Astrocyte (in vitro differentiated cells and primary cell): ENCODE measurements at places on chromosomes 5 and 9. TPM values are rescaled to one million over a fixed set of nuclear protein-coding genes. Genes with fewer than 3 reads are reported as not detected.

SPINK9 gene
- not detected in 2 replicates for total RNA-seq

PLAC8L1 gene
- 2.0 and 2.7 TPM in 2 replicates for total RNA-seq

SLC22A4 gene
- total RNA-seq = 4.1 and 4.5 TPM in 2 replicates

MINAR2 gene
- not detected in 2 replicates for total RNA-seq

CARD9 gene
- 2.7 and 4.2 TPM in 2 replicates for total RNA-seq

IL5 gene
- not detected in 2 replicates for total RNA-seq

PDE6A gene
- total RNA-seq = 0.14 and 0.17 TPM in 2 replicates

GBGT1 gene
- total RNA-seq = 8.4 and 8.5 TPM in 2 replicates

DNA sequence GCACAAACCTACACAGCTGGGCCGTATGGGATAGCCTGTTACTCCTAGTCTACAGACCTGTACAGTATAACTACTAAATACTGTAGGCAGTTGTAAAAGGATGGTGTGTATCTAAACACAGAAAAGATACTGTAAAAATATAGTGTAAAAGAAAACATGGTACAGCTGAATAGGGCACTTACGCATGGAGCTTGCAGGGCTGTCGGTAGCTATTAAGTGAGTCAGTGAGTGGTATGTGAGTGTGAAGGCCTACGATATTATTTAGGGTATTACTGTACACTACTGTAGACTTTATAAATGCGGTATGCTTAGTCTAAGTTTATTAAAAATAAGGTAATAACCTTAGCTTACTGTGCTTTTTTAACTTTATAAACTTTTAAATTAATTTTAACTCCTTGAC, 1.2 kb downstream of the ZCCHC9 start:
- H3K27me3 ChIP-seq = no peaks in the 10 kb centered on the region
- peak overlapping the region; percentile 96 for H3K4me3 ChIP-seq
- peaks cover 6% of the 10 kb centered on the region for H3K36me3 ChIP-seq
- peak overlapping the region; percentile 97 for H3K27ac ChIP-seq

GRCh38 chr9:78439190-78439865, 142.4 kb downstream of the PSAT1 start:
- H3K4me1 ChIP-seq = peaks cover 9% of the 10 kb centered on the region
- H3K36me3 ChIP-seq = no peaks in the 10 kb centered on the region
- no peaks in the 10 kb centered on the region for H3K27me3 ChIP-seq
- no peak overlapping the region for H3K27ac ChIP-seq

GRCh38 chr5:173326501-173326960, 1.7 kb downstream of the STC2 start:
- no peaks in the 10 kb centered on the region for H3K27me3 ChIP-seq
- H3K27ac ChIP-seq = peak overlapping the region; percentile 82
- DNase-seq = peak; percentile 91
- H3K36me3 ChIP-seq = peaks cover 18% of the 10 kb centered on the region

GRCh38 chr5:38563624-38564023, 7.2 kb upstream of the LIFR start:
- no peak overlapping the region for H3K27ac ChIP-seq
- no peaks in the 10 kb centered on the region for H3K36me3 ChIP-seq
- peaks cover 8% of the 10 kb centered on the region for H3K27me3 ChIP-seq
- no peak overlapping the region for H3K4me3 ChIP-seq

DNA sequence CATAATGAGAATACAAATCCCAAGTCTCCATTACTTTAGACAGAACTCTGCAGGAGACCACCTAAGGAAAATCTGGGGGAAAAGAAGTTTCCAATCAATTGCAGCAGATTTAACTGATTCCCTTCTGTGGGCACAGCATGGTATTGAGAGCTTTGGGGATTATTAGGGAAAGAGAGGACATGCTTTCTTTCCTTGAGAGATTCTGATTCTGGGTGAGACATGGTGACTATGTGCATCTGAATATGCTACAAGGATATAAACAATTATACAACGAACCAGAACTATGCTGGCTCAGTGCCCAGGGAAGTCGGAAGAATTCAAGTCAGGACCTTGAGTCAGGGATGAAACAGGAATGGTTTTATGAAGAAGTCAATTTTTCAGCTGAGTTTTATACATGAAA, 183.7 kb downstream of the PDE4D start:
- no peak overlapping the region for H3K27ac ChIP-seq
- H3K36me3 ChIP-seq = no peaks in the 10 kb centered on the region
- peaks cover 13% of the 10 kb centered on the region for H3K4me1 ChIP-seq
- no peak overlapping the region for H3K4me3 ChIP-seq
- no peaks in the 10 kb centered on the region for H3K27me3 ChIP-seq

DNA sequence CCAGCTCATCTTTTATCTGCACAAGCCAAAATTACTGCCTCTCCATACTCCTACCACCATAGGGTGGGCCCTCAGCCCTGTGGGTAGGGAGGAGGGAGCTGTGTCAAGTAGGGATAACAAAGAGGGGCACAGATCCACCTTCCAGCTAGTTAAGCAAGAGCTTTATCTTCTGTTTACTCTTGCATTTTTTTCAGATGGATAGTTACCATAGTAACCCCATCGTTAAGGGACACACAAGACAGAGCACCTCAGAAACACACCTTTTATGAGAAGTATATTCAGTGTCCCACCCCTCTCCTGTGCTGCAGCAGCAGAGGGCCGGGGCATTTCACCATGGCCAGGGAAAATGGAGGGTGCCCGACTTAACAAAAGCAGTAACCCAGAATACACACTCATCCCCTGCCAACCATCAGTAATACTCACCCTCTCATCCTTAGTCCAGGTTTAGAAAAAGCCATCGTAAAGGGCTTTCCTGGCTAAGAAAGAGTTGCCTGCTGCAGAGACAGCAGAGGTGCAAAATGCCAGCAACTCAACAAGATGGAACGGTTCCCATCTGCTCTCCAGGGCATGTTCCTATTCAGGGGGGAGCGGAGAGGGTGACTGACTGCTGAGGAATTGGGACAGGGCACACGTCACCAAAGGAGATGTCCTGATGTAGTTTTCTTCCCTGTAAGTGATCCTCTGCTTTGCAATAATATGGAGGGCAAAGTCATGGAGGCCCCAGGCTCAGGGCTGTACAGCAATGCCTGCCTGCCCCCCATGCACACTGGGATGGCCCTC, 25.1 kb downstream of the MACROH2A1 start:
- H3K36me3 ChIP-seq = peaks cover 28% of the 10 kb centered on the region
- no peak for DNase-seq
- H3K4me1 ChIP-seq = peaks cover 17% of the 10 kb centered on the region
- no peak overlapping the region for H3K27ac ChIP-seq
- H3K4me3 ChIP-seq = no peak overlapping the region

DNA sequence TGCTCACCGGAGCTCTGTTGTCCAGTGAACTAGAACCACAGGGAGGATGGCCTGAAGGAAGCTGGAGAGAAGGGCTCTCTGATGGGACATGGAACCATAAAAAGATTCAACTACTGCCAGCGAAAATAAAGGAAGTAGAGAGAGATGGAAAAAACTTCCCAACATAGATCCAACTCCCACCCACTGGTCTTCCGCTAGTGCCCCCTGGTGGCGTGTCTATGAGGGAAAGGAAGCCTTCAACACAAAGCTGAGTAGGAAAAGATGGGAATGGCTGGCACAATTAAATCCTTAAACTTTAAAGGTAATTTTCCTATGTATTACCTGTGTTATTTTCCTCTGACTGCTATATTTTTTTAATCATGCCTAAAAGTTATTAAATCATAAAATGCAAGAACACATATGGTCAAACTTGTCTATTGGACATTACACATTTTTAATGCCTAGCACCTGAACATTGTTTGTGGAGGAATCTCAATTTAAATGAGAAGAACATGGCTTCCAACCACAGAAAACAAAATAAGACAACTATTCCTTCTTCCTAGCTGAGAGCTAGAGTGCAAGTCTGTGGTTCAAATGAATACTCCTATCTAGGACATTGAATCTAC, 51.5 kb downstream of the CEP120 start:
- H3K27ac ChIP-seq = no peak overlapping the region
- DNase-seq = no peak
- no peaks in the 10 kb centered on the region for H3K27me3 ChIP-seq

- H3K27me3 ChIP-seq = no peaks in the 10 kb centered on the region
- no peak overlapping the region for H3K4me3 ChIP-seq
Measured at GRCh38 chr9:107102011-107102410, 181.1 kb upstream of the RAD23B start.

DNA sequence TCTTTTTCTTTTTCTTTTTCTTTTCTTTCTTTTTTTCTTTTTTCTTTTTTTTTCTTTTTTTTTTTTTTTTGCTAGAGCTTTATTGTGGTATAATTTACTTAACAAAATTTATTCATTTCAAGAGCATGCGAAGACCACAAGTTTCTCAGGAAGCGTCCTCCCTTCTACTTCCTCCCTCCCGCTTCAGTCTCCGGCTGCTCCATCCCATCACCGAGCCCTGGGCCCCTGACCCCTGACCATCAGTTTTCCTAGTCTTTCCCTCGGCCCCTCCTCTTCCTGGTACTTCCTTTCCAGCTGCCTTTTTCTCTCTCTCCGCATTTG, 34.7 kb downstream of the C9orf152 start:
- H3K36me3 ChIP-seq = peaks cover 21% of the 10 kb centered on the region
- DNase-seq = no peak
- H3K4me3 ChIP-seq = no peak overlapping the region
- no peaks in the 10 kb centered on the region for H3K4me1 ChIP-seq
- H3K27me3 ChIP-seq = no peaks in the 10 kb centered on the region
